Activated CD8-positive, alpha-beta memory T cell treated with anti-CD3 and anti-CD28 coated beads, Interleukin-2, amount 50 U/mL, for 4 hours (primary cell): ENCODE measurements at places on chromosomes 7 and 10.

GRCh38 chr7:3836855-3837254, 535.8 kb downstream of the SDK1 start:
- DNase-seq = no peak

DNA sequence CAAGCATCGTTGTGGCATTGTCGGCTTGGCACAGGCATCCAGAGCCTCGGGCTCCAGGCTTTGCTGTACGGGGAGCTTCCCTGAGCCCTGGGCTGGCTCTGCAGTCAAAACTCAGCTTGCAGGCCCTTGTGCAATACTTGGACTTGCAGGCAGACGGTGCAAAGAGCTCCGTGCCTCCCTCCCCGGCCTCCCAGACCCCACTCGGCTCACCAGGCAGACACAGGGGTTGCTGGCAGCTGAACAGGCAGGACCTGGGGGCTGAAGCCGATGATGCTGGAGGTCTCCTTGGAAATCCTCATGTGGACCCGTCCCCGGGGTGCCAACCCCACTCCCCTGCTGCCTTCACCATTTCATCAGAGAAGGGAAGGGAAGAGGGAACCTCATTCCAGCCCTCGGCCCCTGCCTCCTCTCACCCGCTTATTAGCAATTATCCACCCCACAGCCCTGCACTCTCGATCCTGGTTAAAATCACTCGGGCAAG, 59.6 kb upstream of the GNA12 start:
- DNase-seq = no peak

DNA sequence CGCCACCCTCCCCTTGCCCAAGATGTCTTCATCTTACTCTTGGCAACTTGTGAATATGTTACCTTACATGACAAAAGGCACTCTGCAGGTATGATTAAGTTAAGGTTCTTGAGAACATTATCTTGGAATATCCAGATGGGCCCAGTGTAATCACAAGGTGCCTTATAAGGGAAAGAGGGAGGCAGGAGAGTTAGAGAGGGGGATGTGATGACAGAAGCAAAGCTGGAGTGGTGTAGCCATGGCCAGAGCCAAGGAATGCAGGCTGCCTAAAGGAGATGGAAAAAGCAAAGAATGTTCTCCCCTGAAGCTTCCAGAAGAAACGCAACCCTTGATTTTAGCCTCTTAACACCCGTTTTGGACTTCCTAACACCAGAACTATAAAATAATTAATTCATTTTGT, 318.0 kb downstream of the C7orf25 start:
- DNase-seq = no peak

DNA sequence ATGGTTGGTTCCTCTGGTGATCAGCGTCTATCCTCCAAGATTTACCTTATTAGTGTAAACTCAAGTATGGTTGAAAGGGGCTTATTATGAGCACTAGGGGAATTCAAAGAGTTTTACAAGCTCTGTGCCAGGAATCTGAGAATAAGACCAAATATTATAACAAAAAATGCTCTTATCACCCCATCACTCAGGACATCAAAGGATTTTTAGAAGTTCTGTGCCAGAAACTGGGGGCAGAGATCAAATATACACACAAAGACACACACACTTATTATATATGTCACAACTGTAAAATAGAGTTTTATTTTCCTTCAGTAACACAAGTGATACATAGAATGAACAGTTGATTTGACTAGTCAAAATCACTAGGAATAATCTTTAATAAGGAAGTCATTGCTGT, 89.3 kb downstream of the MLLT10 start:
- DNase-seq = no peak

DNA sequence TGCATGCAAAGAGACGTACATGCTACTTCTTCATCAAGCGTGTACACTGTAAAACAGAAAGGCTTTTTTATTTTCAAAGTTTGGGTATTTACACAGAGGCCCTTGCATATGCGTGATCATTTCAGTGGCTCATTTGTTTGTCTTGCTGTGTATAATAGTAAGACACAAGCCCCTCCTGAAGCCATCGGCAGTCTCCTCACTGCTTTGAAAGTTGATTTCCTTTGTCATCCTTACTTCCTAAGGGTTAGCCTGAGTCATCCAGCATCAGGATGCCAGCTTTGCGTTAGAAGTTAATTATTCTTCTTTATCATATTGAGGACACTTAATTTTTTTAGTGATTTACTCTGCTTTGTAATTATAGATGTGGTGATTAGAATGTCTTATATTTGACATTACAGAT, 72.5 kb upstream of the CTBP2 start:
- DNase-seq = no peak

DNA sequence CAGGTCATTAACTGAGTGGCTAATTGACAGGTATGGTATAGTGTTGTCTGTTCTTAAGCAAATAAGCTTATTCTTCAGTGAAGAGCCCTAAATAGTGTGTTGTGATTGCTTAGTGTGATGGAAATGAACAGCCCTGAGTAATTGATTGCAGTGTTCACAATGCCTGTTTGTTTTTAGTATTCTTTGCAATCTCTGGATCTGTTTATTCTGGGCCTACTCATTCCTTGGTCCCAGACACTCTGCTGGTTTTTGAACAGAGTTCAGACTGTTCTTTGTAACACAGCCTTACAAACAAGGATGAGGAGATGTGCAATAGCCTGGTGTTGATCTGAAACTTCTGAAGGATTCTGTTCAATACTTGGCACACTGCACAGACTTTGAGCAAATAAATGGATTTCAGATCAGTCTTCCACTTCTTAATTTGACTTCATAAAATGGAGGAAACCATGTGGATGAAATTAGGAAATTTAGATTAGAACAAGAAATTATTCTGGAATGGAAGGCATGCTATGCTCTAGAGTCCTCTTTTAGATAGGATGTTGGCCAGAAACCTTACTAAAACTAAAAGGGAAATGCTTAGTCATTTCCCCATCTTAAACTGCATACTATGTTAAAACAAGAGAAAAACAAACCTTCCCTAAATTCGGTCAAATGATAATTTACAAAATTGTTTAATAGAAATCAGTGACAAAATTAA, 444.2 kb upstream of the SEMA3D start:
- DNase-seq = no peak

GRCh38 chr10:59242991-59243390, 66.5 kb downstream of the PHYHIPL start:
- DNase-seq = no peak

GRCh38 chr10:121449482-121449924, 148.7 kb downstream of the FGFR2 start:
- DNase-seq = no peak

- no peak for DNase-seq
These were observed 5.8 kb downstream of the EIF4EBP2 start for GRCh38 chr10:70409772-70410171.

GRCh38 chr7:605661-606450, 86.2 kb upstream of the PDGFA start:
- DNase-seq = no peak

DNA sequence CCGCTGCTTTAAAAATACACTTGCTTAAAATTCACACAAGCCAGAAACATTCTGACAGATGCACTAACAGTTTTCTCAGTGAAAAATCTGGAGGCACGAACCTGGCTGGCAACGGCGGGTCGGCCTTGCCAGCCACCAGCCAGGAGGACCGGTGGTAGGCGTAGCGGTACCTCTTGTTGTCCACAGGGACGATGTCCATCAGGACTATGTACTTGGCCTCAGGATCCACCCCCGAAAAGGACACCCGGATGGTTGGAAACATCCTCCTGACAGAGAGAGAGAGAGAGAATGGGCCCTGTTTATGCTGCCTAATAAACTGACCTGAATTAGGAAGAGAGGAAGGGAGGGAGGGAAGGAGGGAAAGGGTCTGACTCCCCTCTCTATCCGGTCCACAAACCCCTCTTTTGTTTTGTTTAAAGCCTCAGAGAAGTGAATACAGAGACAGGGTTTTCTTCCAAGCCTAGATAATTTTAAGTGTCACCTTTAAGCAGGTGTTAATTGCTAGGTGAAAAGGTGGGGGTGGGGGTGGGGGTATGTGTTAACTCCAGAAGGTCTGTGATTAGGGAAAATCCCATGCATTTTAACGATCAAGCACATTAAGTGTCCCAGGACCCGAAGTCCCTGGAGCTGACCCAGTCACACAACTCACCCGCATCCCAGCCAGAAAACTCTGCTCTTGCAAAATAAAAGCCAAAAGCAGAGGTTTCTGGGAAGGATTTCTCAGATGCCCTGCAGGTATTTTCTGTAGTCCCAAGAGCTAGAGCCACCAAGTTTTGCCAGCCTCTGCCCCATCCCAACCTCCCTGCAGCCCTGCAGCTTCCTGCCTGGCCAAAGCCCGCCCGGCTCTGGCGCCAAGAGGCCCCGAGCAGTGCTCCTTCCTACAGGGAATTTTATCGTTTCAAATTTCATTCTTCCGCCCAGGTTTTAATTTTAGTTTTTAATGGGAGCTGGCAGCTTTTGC, 5.0 kb downstream of the TBX20 start:
- DNase-seq = no peak

- no peak for DNase-seq
These were observed 80.3 kb downstream of the MICU1 start for GRCh38 chr10:72545546-72545945.

DNA sequence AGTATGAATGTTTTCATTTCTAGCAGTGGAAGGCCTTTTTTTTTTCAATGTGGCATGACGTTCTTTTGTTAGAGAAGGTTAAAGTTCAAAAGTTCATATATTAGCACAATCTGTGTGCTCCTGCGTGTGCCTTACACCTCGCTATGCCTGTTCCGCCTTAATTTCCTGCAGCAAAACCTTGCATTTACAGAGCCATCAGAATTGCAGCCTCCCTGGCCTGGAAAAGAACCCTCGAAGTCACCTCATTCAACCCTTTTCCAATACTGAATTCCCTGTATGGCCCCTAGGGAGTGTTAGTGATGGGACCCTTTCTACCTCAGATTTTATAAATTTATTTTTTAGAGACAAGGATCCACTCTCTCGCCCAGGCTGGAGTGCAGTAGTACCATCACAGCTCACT, 103.5 kb upstream of the ZNF438 start:
- no peak for DNase-seq

- no peak for DNase-seq
These were observed 102.0 kb downstream of the WNT2 start for GRCh38 chr7:117220836-117221235.

- no peak for DNase-seq
These were observed 1.9 kb downstream of the LRRC72 start for GRCh38 chr7:16528520-16528919.

- no peak for DNase-seq
These were observed 484 bp upstream of the DLX5 start for GRCh38 chr7:97025130-97025499.

DNA sequence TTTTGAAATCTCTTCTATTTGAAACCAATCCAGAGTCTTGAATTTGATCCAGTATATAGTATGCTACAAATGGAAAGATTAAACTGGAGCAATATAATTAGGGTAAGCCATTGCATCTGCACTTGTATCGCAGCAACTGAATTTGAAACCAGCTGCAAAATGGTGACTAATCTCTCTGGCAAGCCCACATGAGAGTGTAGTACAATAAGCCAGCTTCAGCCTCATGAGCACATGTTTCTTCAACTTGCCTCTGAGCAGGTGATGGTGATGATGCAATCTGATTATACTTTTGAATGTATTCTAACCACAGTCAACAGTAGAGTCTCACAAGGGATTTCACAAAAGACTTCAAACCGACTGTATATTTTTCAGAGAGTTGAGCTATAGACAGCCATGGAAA, 829 bp upstream of the RPA3 start:
- DNase-seq = peak; percentile 29

DNA sequence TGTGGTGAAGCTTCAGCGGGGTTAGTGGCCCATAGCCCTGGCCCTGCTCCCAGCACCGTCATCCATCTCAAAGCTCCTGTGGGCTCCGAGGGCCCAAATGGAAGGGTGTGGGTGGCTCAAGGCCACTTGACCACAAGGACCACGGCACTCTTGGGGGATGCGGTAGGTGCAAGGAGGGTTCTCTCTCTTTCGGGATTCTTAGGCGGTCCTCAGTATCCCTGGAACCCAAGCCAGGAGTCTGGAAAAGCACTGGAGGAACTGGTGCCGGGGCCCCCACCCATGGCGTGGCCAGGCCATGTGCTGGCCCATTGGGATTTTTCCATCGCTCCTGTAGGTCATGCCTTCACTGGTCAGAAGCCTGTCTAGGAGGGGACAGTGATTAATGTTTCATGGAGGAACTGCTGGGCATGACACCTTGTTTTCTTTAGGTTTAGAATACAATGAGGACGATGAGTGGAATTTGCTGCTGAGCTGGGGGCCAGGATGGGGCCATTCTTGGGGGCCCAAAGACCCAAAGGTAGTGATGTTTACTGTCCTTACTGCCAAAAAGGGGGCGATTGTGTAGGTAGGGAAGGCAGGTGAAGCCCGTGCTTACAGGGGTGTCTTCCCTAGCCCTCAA, 16.7 kb downstream of the AQP1 start:
- DNase-seq = peak; percentile 4

- no peak for DNase-seq
These were observed 165.9 kb upstream of the PPP1R3A start for GRCh38 chr7:114084472-114085312.

DNA sequence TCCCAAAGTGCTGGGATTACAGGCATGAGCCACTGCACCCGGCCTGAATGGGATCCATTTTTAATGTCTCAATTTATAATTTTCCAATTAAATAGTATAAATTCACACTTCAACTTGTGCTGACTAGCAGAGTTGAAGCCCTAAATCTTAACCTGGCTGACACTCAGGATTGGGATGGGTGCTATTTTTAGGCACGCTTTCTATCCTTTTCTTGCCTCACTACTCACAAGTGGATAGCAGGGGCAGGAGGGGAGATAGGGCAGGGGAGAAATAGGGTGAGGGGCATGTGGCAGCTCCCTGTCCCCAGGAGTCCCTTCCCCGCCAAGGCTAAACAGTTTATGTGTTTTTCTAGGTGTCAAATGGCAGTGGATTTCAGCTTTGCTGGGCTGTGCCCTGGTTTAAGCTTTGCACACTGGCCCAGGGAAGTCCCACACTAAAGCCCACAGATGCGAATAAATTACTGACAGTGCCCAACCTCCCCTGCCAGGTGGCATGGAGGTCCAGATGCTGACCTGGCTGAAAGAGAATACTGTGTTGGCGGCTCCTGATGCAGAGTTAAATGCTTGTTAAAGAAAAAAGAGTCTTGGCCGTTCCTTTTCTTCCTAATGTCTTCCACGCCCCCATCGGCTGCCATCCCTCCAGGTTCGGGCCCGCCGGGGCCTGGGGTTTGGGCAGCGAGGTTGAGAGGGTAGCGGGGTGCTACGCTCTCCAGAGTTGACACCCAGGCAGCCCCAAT, 36.2 kb upstream of the EFCAB10 start:
- DNase-seq = no peak

GRCh38 chr7:80581486-80582260, 56.8 kb upstream of the CD36 start:
- no peak for DNase-seq

DNA sequence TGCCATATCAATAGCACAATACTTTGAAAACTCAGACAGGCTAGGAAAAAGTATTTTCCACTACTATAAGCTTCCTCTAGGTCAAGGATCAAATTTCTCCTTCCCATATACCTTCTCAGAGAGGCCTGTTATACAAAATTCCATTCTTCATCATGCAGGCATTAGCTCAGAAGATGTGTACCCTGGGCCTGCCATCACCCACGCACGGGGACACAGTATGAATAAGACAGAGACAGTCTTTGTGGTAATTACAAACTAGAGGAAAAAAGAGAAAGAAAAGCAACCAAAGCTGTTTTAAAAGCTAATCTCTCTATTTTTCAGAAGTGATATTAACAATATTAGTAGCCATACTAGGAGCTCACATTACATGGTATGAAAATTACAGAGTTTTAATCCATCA, 236.8 kb upstream of the AOAH start:
- DNase-seq = no peak

- no peak for DNase-seq
These were observed 76.0 kb downstream of the PCGF5 start for GRCh38 chr10:91296471-91296870.

GRCh38 chr7:115869190-115869589, 161.4 kb downstream of the TFEC start:
- DNase-seq = no peak
